Neural crest cell (in vitro differentiated cells): ENCODE measurements at places on chromosomes 13 and 19.

GRCh38 chr13:28741084-28741491 lies 22.3 kb upstream of the SLC46A3 start:
- H3K27ac ChIP-seq, result no peak overlapping the region
- no peaks in the 10 kb centered on the region for H3K27me3 ChIP-seq
- H3K4me3 ChIP-seq, result no peak overlapping the region
- H3K36me3 ChIP-seq, result no peaks in the 10 kb centered on the region
- H3K4me1 ChIP-seq, result no peaks in the 10 kb centered on the region
- no peak for DNase-seq

GRCh38 chr13:23348262-23349127 lies 85.0 kb downstream of the SACS start:
- peaks cover 60% of the 10 kb centered on the region for H3K36me3 ChIP-seq
- peaks cover 22% of the 10 kb centered on the region for H3K4me1 ChIP-seq
- no peaks in the 10 kb centered on the region for H3K27me3 ChIP-seq
- H3K27ac ChIP-seq, result peak overlapping the region; percentile 40

DNA sequence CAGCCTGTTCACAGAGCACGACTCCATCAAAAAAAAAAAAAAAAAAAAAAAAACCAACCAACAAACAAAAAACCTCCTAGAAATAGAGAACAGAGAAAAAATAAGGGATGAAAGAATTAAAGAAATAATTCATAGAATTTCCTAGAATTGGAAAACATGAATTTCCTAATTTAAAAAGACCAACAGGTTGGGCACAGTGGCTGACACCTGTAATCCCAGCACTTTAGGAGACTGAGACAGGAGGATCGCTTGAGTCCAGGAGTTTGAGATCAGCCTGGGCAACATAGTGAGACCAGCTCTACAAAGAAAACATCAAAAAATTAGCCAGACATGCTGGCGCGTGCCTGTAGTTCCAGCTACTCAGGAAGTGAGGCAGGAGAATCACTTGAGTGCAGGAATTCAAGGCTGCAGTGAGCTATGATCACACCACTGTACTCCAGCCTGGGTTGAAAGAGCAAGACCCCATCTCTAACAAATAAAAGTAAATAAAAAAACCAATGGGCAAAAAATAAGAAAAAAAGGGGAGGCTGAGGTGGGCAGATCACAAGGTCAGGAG lies 6.5 kb downstream of the SPART start:
- H3K27me3 ChIP-seq, result no peaks in the 10 kb centered on the region
- no peaks in the 10 kb centered on the region for H3K36me3 ChIP-seq
- no peak overlapping the region for H3K27ac ChIP-seq
- peaks cover 30% of the 10 kb centered on the region for H3K4me1 ChIP-seq
- no peak for DNase-seq

- H3K27ac ChIP-seq, result no peak overlapping the region
- H3K36me3 ChIP-seq, result peaks cover 42% of the 10 kb centered on the region
- no peak for DNase-seq
- H3K4me3 ChIP-seq, result no peak overlapping the region
- H3K27me3 ChIP-seq, result no peaks in the 10 kb centered on the region
These were observed 14.8 kb downstream of the TFDP1 start for GRCh38 chr13:113599391-113599790.

GRCh38 chr13:25167382-25168174 lies 4.5 kb downstream of the AMER2 start:
- DNase-seq, result no peak
- H3K36me3 ChIP-seq, result peaks cover 5% of the 10 kb centered on the region
- no peak overlapping the region for H3K4me3 ChIP-seq
- H3K27me3 ChIP-seq, result peaks cover 53% of the 10 kb centered on the region

GRCh38 chr19:55461974-55462626 lies 658 bp upstream of the ISOC2 start:
- H3K27ac ChIP-seq, result peak overlapping the region; percentile 22
- peak overlapping the region; percentile 91 for H3K4me3 ChIP-seq
- H3K4me1 ChIP-seq, result peaks cover 20% of the 10 kb centered on the region
- H3K27me3 ChIP-seq, result peaks cover 10% of the 10 kb centered on the region
- no peak for DNase-seq
- no peaks in the 10 kb centered on the region for H3K36me3 ChIP-seq

- peaks cover 45% of the 10 kb centered on the region for H3K4me1 ChIP-seq
- no peaks in the 10 kb centered on the region for H3K36me3 ChIP-seq
- no peak for DNase-seq
- H3K27me3 ChIP-seq, result no peaks in the 10 kb centered on the region
- no peak overlapping the region for H3K4me3 ChIP-seq
These were observed 448.9 kb downstream of the DCT start for GRCh38 chr13:94030415-94031119.

DNA sequence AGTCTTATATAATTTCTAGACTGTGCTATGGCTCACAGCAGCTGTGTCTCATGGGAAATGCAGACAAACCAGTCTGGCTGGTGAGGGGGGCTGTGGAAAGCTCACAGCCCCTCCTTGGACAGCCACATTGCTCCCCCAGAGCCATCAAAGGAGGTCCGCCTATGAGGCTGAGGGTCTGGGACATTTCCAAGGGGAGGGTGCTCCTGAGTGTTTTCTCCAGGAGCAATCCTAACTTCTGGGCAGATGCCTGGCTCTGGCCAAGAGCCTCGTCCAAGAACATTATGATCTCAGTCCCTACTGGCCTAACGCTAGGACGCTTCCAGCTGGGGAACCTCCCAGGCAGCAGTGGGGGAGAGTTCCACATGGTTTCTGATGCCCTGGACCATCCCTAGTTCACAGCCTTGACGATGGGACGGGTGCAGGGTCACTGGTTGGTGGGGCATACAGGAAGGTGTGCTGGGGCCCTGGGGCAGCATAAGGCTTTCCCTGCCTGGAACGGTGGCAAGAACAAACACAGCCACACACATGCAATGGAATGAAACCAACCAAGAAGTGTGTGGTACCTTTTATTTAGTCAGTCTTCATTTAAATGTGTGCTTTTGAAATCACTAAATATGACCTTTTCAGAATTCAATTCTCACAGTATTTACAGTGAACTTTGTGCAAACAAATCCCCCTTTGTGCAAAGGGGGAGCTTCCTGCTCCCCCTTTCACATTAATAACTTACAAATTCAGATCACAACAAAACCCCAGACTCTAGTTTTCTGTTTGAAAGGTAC lies 60.6 kb downstream of the CDADC1 start:
- H3K27me3 ChIP-seq, result no peaks in the 10 kb centered on the region
- H3K27ac ChIP-seq, result peak overlapping the region; percentile 90
- H3K4me1 ChIP-seq, result peaks cover 23% of the 10 kb centered on the region
- no peak overlapping the region for H3K4me3 ChIP-seq

- H3K4me1 ChIP-seq, result peaks cover 4% of the 10 kb centered on the region
- H3K4me3 ChIP-seq, result peak overlapping the region; percentile 62
- H3K27me3 ChIP-seq, result no peaks in the 10 kb centered on the region
These were observed 4.6 kb downstream of the CBARP start for GRCh38 chr19:1233115-1233667.

DNA sequence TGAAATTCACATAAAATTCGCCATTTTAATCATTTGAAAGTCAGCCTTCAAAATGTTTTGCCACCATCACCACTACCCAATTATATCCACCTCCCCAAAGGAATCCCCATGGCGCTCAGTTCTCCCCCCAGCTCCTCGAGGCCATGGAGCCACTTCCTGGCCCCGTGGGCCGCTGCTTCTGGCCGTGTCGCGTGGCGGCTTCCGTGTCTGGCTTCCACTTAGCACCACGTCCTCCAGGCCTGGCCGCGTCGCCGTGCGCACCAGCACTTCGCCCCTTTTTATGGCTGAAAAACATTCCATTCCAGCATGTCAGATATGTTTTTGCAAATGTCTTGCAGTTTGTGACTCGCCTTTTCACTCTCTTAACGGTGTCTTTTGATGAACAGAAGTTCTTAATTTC lies 46.7 kb upstream of the DCUN1D2 start:
- no peak overlapping the region for H3K4me3 ChIP-seq
- H3K27ac ChIP-seq, result no peak overlapping the region
- peaks cover 28% of the 10 kb centered on the region for H3K36me3 ChIP-seq
- H3K27me3 ChIP-seq, result no peaks in the 10 kb centered on the region
- H3K4me1 ChIP-seq, result no peaks in the 10 kb centered on the region

GRCh38 chr19:45769821-45770191 lies 754 bp upstream of the SIX5 start:
- DNase-seq, result no peak
- H3K4me3 ChIP-seq, result peak overlapping the region; percentile 98
- H3K4me1 ChIP-seq, result peaks cover 31% of the 10 kb centered on the region
- H3K36me3 ChIP-seq, result peaks cover 10% of the 10 kb centered on the region
- peaks cover 29% of the 10 kb centered on the region for H3K27me3 ChIP-seq

- H3K4me3 ChIP-seq, result peak overlapping the region; percentile 100
- H3K4me1 ChIP-seq, result peaks cover 40% of the 10 kb centered on the region
- H3K36me3 ChIP-seq, result peaks cover 2% of the 10 kb centered on the region
- H3K27ac ChIP-seq, result peak overlapping the region; percentile 99
These were observed 1.2 kb downstream of the KPNA3 start for GRCh38 chr13:49791315-49791710.

DNA sequence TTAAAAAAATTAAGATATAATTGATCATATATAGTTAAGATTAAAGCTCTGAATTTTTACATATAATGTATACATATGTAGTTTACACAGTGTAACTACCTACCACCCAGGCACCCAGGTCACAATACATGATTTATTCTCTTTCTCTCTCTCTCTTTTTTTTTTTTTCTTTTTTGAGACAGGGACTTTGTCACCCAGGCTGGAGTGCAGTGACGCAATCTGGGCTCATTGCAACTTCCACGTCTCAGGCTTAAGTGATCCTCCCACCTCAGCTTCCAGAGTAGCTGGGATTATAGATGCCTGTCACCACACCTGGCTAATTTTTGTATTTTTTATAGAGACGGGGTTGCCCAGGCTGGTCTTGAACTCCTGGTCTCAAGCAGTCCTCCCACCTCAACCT lies 18.8 kb upstream of the CLASRP start:
- DNase-seq, result no peak
- H3K27me3 ChIP-seq, result no peaks in the 10 kb centered on the region
- H3K4me1 ChIP-seq, result no peaks in the 10 kb centered on the region
- no peaks in the 10 kb centered on the region for H3K36me3 ChIP-seq
- no peak overlapping the region for H3K4me3 ChIP-seq
- no peak overlapping the region for H3K27ac ChIP-seq

DNA sequence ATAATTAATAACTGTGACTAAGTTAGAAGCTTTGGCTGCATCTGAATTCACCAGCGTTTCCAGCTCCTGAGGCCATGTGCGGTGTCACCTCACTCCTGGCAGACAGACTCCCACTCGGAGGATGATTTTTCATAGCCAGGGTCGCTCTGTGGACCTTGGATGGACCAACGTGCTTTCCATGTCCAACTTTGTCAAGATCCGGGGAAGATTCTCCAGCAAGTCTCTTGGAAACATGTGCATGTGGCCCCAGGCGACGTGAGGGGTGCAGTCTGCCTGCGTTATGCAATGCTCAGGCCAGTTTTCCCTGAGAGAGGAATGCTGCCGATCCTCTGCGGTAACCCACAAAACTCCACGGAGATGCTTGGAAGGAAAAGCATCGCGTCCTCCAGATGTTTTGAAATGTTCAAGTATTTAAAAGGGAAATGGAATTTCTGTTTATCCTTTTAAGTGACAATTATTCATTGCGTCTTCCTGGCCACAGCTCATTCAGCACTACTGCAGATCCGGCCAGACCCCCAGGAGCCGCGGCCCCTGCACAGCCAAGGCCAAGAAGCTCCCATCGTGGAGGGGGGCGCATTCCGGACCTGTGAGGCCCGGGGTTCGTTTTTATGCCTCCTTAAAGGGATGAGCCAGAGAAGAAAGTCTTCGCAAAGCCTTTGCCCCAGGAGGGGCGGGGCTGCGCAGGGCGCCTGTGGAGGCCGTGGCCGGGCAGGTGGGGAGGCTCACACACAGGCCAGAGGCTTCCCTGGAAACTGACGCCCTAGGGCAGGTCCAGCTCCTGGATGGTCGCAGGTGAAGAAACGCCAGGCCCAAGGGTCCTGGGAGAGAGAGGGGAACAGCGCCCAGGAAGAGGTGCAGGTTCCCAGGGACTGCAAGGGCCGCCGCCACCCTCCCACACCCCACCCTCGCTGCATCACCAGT lies 46.0 kb downstream of the C13orf46 start:
- H3K27me3 ChIP-seq, result no peaks in the 10 kb centered on the region
- H3K4me3 ChIP-seq, result no peak overlapping the region

DNA sequence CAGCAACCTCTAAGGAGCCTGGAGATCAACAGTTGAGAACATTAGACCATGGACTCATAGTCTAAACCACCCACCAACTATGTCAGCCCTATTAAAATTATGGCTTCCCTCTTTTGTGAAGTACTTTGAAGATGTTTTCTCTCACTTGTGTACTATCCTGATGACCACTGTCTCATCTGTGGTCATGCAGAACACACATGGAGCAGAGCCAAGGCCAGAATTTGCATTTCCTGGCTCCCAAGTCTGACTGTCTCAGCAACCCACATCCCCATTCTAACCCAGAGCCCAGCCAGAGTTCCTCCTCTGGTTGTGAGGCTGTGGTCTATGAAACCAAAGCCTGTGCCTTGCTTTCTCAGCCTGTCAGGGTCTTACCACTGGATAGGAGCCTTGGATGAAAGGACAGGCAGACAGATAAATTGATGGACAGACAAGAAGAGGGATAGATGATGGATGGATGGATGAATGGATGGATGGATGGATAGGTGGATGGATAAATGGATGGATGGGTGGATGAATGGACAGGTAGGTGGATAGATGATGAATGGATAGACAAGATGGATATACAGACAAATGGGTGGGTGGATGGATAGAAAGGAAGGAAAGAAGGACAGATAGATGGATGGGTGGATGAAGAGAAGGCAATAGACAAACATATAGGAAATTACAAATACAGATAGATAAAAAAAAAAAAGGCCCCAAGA lies 35.4 kb downstream of the ZNF557 start:
- peaks cover 4% of the 10 kb centered on the region for H3K27me3 ChIP-seq
- H3K4me3 ChIP-seq, result no peak overlapping the region
- H3K36me3 ChIP-seq, result no peaks in the 10 kb centered on the region
- H3K4me1 ChIP-seq, result peaks cover 5% of the 10 kb centered on the region

DNA sequence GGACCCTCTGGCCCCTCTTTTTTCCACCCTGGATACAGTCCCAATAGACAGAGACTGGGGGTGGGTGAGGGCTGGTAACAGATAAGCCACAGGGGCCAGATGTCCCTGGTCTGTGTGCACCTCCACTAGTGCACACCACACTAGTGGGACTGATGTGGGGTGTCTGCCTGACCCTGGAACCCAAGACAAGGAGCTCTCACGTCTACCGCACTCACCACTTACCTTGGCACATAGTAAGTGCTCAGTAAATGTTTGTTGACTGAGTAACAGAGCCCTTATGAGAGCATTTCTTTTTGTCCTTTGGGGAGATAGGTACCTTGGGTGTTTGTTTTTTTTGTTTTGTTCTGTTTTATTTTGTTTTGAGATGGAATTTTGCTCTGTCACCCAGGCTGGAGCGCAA lies 23.1 kb upstream of the ZNF414 start:
- H3K27me3 ChIP-seq, result peaks cover 2% of the 10 kb centered on the region
- no peaks in the 10 kb centered on the region for H3K36me3 ChIP-seq
- H3K4me3 ChIP-seq, result no peak overlapping the region
- H3K27ac ChIP-seq, result peak overlapping the region; percentile 27

- H3K36me3 ChIP-seq, result peaks cover 11% of the 10 kb centered on the region
- H3K4me3 ChIP-seq, result peak overlapping the region; percentile 84
- no peak for DNase-seq
- no peak overlapping the region for H3K27ac ChIP-seq
- H3K4me1 ChIP-seq, result peaks cover 41% of the 10 kb centered on the region
- H3K27me3 ChIP-seq, result peaks cover 4% of the 10 kb centered on the region
These were observed 1.2 kb upstream of the TRIM13 start for GRCh38 chr13:49995625-49996101.
